ENCODE measurements at places on chromosomes 5 and 9.

DNA sequence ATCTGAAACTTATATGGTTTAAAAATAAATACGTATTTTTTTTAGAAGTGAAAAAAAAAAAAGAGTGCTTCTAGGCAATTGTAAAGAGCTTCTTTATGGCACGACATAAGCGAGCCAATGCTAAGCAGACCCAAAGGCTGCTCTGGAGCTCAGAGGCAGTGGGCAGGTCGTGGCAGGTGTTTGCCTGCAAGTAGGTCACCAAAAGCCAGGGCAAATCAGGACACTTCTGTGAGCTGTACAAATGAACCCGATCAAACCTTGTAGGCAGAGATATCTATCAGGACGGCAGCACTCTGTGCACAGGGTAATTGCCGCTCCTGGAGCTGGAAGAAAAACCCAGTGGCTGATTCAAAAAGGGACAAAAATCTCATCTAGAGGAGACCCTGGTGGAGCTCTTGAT lies 75.9 kb downstream of the IRX2 start:
- DNase-seq: no peak

DNA sequence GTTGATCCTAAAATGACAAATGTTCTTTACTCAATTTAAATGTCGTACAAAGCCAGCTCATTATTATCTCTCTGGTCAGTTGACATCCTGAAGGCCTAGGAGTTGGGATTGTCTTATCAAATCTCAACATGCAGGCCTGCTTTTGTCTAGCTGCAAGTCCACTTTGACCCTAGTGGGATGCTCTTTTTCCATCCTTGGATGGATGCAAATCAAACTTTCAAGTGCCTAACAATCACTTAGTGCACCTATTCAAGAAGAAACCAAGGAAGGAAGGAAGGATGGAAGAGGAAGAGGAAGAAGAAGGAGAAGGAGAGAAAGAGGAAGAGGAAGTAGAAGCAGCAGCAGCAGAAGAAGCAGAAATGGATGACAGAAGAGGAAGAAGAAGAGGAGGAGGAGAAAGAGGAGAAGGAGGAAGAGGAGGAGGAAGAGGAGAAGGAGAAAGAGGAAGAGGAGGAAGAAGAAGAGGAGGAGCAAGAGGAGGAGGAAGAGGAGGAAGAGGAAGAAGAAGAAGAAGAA lies 109.6 kb downstream of the PIK3R1 start:
- no peak for DNase-seq

DNA sequence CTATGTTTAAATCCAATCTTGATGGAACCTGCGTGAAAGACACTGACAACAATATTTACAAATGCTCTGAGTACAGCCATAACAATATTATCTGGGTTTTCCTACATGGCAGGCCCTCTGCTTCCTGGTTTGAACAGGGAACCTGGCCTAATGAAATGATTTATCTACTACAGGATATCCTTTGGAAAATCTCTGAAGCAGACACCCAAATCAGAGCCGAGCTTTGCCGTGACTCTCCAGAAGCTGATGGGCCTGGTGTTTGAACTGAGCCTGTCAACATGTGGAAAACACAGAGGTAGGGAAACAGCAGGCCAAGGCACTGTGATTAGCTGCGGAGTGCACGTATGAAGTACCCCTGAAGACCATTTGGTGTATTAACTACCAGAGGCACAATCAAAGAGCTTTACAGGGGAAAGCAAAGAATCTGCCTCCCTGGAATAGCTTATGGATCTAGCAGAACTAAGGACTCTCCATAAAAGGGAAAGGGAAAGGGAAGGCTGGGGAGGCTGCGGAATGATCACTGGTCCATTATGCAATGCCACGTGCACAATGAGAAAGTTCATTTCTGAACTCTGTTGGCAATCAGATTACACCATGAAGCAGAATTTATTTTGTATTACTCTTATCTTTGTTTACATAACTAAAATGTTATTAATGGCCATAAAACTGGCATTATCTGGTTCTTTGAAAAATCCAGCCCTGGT lies 321.9 kb downstream of the EBF1 start:
- no peak for DNase-seq

DNA sequence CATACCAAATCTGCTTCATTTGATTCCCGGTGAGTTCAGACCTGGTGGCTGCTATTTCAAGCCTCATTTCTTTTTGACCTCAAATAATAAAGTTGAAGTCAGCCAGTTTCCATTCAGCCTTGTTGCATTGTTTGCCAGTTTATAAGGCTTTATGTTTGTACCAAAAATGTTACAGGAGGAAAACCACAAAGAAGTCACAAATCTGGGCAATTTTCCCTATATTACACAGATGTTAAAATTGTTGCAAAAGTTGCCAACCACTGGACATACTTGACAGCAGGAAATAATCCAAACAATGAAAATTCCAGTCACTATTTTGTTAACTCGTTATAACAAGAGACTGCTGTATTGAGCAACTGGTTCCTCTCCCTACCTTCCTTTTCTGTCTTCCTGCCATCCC lies 1325.0 kb upstream of the DMAC1 start:
- no peak for DNase-seq

DNA sequence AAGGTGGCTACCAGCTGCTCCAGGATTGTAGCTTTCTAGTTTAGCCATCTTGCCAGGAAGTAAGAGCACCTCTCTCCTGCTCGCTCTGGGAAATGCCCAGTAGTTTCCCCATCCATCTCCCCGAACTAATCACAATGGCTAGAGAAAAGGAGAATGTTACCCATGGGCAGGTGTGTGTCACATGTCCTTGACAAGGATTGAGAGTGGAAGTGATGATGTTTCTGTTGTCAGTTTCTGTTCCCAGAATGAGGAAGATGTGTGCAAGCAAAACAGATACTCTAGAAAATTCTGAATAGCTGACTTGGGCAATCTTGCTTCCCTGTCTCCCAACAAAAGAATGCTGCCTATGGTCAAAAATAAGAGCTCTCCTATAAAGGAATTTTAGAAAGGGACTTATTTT lies 429.5 kb downstream of the EBF1 start:
- no peak for DNase-seq

DNA sequence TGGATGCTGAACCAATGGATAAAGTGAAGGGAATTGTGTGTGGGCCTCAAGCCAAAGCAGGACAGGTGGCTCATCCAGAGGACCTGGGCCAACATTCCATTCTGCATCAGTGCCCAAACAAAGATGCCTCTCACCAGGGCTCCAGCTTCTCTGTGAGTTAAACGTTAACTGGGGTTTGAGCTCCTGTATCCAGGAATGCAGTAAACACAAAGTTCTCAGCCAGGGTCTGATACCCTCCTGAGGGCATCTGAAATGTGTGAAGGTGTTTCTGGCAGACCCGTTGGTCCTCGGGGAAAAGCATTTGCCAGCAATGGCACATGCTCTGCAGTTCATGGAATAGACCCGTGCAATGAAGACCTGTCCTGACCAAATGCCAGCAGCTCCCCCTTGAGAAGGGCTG lies 33.9 kb upstream of the AOPEP start:
- no peak for DNase-seq

All from HTR-8/SVneo (cell line).